ENCODE measurements at places on chromosomes 7 and 10. TPM values are rescaled to one million over a fixed set of nuclear protein-coding genes. Genes with fewer than 3 reads are reported as not detected.

The HEPACAM2 gene
- total RNA-seq, result not detected

The SUN3 gene
- not detected for total RNA-seq

The CYP3A4 gene
- not detected for total RNA-seq

The ZNF853 gene
- 1.2 TPM for total RNA-seq

The H2BK1 gene
- not detected for total RNA-seq

The TMEM254 gene
- total RNA-seq, result 11.3 TPM

The ZCWPW1 gene
- 3.0 TPM for total RNA-seq

The ZFYVE27 gene
- 22.6 TPM for total RNA-seq

The VWDE gene
- 2.3 TPM for total RNA-seq

The LRRC18 gene
- total RNA-seq, result not detected

The CYP2C19 gene
- total RNA-seq, result not detected

The OR9A2 gene
- total RNA-seq, result not detected

The PNLIPRP1 gene
- total RNA-seq, result not detected

The IGF2BP3 gene
- total RNA-seq, result 1.1 TPM

The ACTL6B gene
- not detected for total RNA-seq

The ATOH7 gene
- not detected for total RNA-seq

The PHKG1 gene
- total RNA-seq, result 1.6 TPM

The FAM221A gene
- 5.3 TPM for total RNA-seq

The EBF3 gene
- total RNA-seq, result not detected

The HOXA13 gene
- not detected for total RNA-seq

The FXYD4 gene
- total RNA-seq, result not detected

The PNLIPRP2 gene
- total RNA-seq, result not detected

The SPDYE5 gene
- total RNA-seq, result not detected

The CDK6 gene
- 118 TPM for total RNA-seq

The UFSP1 gene
- total RNA-seq, result 1.5 TPM

The CALML3 gene
- not detected for total RNA-seq

The UCN3 gene
- not detected for total RNA-seq

The ZNF804B gene
- total RNA-seq, result not detected

The HOGA1 gene
- not detected for total RNA-seq

The ADCY1 gene
- total RNA-seq, result 1.2 TPM

The OGDHL gene
- 0.44 TPM for total RNA-seq

The CALCR gene
- total RNA-seq, result not detected

The JCAD gene
- not detected for total RNA-seq

The ZNF862 gene
- total RNA-seq, result 18.3 TPM

The PSD gene
- total RNA-seq, result 11.2 TPM

The GUSB gene
- 43.2 TPM for total RNA-seq

The PIK3AP1 gene
- 2.7 TPM for total RNA-seq

The ZNF727 gene
- total RNA-seq, result 0.84 TPM

The PNLIPRP3 gene
- not detected for total RNA-seq

The SPDYE16 gene
- total RNA-seq, result not detected

The FAM25C gene
- not detected for total RNA-seq

The ZCCHC24 gene
- total RNA-seq, result 0.53 TPM

The GDF10 gene
- 0.30 TPM for total RNA-seq

The SYT15B gene
- 0.05 TPM for total RNA-seq

The C7orf57 gene
- 0.33 TPM for total RNA-seq

The SPDYE6 gene
- not detected for total RNA-seq

Data from activated CD4-positive, alpha-beta T cell treated with anti-CD3 and anti-CD28 coated beads for 36 hours (primary cell).